ENCODE measurements at places on chromosomes 4 and X.

DNA sequence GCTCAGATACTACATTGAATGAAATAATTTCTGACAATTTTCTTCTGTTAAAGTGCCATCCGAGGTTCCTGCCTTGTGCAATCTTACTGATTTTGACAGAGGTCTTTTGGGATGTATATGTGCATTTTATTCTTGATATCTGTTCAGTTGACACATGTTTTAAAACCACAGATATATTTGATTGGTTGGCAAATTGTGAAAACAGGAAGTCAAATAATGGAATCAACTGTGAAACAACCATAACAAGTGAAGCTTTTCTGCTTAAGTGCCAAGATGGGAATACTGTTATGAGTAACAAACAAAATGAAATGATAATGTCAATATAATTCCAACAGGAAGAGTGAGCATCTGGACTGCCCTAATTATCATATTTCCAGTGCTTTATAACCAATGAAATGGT lies 84.9 kb upstream of the TET2 start:
- peak overlapping the region; percentile 46 for H3K27ac ChIP-seq
- no peak for DNase-seq
- H3K27me3 ChIP-seq: no peaks in the 10 kb centered on the region
- no peaks in the 10 kb centered on the region for H3K36me3 ChIP-seq

GRCh38 chrX:106999002-106999975 lies 723 bp downstream of the MORC4 start:
- H3K4me1 ChIP-seq: no peaks in the 10 kb centered on the region
- H3K27ac ChIP-seq: peak overlapping the region; percentile 62
- peak overlapping the region; percentile 77 for H3K4me3 ChIP-seq
- no peaks in the 10 kb centered on the region for H3K36me3 ChIP-seq
- no peaks in the 10 kb centered on the region for H3K27me3 ChIP-seq

- DNase-seq: no peak
- no peaks in the 10 kb centered on the region for H3K36me3 ChIP-seq
- no peaks in the 10 kb centered on the region for H3K27me3 ChIP-seq
- H3K4me1 ChIP-seq: no peaks in the 10 kb centered on the region
- no peak overlapping the region for H3K27ac ChIP-seq
These were observed 151.6 kb downstream of the GRID2 start for GRCh38 chr4:92455329-92455839.

- no peaks in the 10 kb centered on the region for H3K4me1 ChIP-seq
- H3K27ac ChIP-seq: no peak overlapping the region
- H3K27me3 ChIP-seq: peaks cover 2% of the 10 kb centered on the region
- no peak for DNase-seq
These were observed 130.9 kb upstream of the FAM9B start for GRCh38 chrX:9164533-9165426.

All from breast epithelium (tissue), 4 donors.